Activated effector memory CD4-positive, alpha-beta T cell treated with anti-CD3 and anti-CD28 coated beads, Interleukin-2, amount 50 U/mL, for 16 hours (primary cell): ENCODE measurements at places on chromosomes 7 and 10.
A peak's percentile ranks its signal among the peaks of the same experiment; 100 is the strongest.

- no peak for DNase-seq
These were observed 194.4 kb upstream of the C7orf33 start for GRCh38 chr7:148395990-148396716.

DNA sequence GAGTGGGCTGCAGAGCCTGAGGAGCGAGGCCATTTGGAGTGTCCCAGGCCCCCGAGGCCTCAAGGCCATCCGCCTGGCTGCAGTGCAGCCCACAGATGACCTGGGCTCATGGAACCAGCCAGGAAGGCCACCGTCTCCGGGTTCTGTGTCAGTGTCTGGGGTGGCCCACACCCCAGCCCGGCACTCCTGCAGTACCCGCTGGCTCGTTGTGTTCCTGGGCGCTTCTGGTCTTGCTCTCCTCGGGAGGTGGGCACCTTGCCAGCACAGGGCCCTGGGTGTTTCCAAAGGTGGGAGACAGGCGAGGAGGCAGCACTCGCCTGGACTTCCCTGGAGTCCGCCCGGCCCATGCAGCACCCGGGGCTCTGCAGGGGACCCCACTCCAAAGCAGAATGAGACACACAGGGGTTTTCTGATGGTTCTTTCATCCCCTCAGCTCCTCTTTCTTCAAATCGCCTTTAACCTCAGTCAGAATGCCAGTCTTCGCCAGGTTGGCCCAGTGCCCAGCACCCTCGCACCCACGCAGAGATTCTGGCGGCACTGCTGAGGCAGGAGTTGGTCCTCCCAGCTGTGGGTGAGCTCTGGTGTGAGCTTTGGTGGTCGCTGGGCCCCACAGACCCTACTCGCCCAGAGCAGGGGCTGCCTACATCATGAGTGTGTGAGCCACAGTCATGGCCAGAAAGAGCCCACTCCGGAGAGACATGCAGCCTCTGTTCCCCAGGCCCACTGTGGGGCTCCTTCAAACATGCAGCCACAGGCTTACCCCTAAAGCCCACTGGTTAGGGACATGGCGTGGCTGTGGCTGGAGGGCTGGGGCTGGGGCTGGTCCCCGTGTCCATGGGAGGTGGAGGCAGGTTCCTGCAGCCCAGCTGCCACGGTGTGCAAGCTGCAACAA lies 155.7 kb downstream of the EBF3 start:
- no peak for DNase-seq

DNA sequence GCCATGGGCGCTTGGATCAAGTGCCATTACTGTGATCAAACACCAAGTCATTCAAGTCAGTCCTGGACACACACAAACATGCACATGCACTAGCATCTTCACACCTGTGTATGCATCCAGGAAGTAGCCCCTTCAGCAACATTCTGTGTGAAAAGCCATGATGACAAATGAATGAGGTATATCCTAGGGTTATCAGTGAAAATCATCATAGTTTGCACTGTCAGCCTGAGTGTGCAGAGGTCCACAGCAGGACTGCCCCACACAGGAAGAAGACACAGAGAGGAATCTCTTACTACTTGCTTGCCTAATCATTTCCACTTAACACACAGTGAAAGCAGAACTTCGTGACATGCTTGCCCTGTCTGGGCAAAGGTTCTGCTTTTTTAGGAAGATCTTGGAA lies 184.0 kb upstream of the ADO start:
- DNase-seq = no peak

DNA sequence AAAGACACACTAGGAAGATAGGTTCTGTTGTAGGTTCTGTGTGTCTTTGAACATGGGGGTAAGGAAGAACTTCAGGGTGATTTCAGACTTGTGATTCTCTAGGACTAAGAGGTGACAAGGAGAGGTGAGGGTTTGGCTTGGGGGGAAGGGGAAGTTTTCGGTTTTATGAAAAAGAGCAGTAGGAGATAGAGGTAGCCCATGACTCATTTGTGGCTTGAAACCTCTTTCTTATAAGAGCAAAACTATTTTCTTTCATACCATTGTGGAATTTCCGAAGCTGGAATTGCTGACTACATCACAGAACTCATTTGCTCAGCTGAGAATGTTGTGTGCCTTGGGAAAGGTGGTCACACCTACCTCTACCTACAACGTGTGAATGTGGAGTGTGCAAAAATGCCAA lies 39.6 kb upstream of the IKZF1 start:
- no peak for DNase-seq

GRCh38 chr7:104208421-104208780 lies 588 bp upstream of the ORC5 start:
- no peak for DNase-seq

DNA sequence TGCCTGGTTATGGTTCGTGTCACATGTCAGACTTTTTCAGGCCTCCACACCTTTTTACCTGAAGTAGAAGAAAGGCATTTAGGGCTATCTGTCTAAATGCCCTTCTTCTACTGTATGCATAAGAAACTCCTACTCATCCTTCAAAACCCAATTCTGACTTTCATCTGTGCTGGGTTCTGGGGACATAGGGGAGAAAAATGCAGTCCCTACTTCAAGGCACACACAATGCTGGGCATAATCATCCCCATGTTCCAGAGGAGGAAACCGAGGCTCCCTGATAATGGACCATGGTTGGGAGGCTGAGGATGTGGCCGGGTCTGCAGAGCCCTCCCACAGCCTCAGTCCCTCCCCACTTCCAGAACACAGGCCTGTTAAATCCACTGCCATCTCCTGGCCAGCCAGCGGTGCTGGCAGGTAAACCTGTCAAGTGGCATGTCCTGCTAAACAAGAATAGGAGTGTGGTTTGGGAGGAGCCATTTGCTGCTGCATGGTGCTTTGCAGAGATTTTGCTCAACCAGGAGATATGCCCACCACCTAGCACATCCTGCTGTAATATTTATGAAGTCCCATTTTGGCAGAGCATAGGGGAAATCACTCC lies 32.0 kb downstream of the GRID1 start:
- DNase-seq = no peak

DNA sequence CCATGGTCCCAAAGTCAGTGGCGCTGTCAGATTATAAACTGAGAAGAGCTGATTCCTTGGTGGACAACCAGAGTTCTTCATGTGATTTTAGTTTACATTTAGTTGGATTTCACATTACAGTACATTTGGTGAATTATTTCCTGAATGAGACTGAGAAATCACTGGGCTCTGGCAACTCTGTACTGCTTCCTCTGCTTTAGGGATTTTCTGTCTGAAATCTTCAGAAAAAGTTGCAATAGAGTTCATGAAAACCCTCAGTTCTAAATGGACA lies 242.6 kb downstream of the BICC1 start:
- DNase-seq = no peak

GRCh38 chr7:43105521-43106120 lies 6.8 kb upstream of the HECW1 start:
- DNase-seq = no peak

DNA sequence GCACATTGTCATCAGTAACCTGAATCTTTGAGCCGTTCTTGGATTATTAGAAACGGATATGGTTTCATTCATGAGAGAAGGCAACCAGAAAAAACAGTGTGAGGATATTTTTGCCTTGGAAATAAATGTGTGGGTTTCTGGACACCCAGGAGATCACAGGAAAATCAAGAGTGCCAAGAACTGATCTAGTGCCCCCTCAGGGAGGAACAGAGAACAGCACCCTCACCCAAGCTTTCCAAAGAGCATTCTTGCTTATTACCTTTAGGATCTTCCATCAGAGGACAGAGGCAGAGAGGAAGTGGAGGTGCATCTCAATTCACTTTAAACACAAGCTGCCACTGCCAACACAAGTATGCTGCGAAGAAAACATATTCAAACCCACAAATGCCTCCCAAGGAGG lies 851.5 kb upstream of the COBL start:
- no peak for DNase-seq

- DNase-seq = no peak
These were observed at the start of gene KIAA1217 for GRCh38 chr10:24208661-24209431. TSS of gene KIAA1217 (plus strand) at chr10:24209138. CDS start at chr10:24209194, 56 bp downstream.

DNA sequence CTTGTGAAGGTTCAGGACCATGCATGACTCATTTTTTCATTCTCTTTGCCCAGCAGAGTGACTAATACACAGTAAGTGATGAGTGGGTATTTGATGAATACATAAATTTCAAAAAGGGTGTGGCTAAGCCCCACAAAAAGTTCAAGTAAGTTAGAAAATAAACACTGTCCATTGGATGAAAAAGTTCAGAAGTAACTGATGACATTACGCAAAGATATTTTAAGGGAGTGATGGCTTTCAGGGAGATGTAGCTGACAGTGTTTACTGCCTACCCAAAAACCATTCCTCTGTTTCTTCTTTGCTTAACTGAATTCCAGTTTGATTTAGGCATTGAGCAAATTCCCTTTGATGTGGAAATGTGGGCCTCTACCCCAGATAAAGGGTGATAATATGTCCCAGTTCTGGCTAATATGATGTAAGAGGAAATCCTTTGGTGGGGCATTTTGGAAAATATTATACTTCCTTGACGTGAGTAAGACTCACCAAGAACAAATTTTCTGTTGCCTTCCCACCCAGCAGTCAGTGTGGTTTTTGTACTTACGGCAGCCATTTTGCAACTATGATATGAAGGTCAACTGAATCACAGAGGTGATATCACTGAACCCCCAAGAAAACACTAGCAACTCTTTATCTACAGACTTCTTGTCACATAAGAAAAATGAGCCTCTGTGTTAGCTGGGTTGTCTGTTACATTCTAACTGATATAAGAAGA lies 29.0 kb upstream of the EBLN1 start:
- DNase-seq = peak; percentile 74

GRCh38 chr10:69769395-69769992 lies 32.2 kb upstream of the COL13A1 start:
- DNase-seq = no peak

GRCh38 chr7:41763626-41764025 lies 60.7 kb upstream of the INHBA start:
- no peak for DNase-seq

GRCh38 chr7:19772306-19772705 lies 1.1 kb downstream of the TMEM196 start:
- no peak for DNase-seq

DNA sequence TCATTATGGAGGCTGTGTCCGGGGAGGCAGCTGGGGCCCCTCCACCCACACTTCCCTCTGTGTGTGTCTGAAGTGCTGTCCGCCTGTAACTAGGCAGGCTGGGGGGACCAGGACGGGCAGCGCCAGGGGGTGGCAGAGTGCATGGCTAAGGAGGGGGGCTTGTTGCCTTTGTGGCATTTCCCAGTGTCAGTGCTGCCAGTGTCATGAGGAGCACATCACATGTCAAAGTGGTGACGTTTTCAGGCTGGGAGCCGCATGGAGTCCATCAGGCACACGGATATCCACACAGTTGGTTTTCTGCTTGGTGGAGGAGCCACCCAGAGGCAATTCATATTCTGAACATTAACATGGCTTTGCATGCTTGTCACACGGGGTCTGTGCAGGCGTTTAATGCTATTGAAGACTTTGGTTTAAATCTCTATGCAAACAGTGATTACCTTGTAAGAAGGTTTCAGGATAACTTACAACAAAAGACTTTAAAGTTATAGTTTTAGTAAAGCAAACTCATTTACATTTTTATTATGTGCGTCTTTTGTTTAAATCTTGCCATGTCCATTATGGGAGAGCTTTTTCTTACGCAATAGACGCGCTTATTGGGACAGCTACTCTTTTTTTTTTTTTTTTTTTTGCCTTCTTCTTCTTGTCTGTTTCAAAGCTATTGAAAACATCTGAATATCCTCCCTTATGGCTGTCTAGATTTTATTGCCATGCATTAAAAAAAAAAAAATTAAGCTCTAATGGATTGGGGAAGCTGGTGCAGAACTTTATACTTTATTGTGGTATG lies 52.9 kb downstream of the C10orf67 start:
- no peak for DNase-seq

- no peak for DNase-seq
These were observed 252.6 kb upstream of the IGFBP3 start for GRCh38 chr7:46173476-46174195.

GRCh38 chr10:95384011-95384704 lies 93.4 kb upstream of the PDLIM1 start:
- no peak for DNase-seq

GRCh38 chr10:64011912-64012714 lies 490.9 kb downstream of the REEP3 start:
- DNase-seq = no peak

DNA sequence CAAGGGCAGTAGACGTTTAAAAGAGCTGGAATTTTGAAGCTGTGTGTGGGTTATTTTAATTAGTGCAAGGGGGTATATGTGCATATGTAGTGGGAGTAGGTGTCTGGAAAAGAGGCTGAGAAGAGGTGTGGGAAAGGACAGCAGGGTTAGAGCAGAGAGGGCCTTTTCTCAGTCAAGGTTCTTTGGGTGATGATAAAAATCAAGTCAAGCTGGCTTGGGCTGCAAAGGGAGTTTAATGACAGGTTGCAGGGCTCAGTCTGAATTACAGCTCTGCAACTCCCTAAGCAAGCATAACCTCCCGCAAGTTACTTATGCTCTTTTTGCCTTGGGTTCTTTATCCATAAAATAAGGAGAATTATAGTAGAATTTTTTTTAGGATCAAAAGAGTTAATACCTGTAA lies 83.5 kb downstream of the RELN start:
- DNase-seq = no peak

DNA sequence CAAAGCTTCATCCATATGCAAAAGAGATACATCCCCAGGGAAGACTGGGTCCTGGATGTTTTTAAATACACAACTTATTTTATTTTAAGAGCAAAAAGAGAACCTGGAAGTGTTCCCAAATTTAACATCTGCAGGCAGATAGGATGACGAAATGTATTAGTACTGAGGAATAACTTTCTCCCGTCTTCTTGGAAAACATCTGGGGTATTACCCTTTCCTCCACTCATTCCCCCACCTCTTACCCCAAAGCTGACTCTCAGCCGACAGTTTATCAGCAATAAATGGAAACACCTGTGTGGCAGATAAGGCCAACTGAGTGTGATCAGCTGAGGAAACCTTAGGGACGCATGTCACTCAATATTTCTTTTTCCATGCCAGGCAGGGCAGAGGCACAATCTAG lies 435.6 kb upstream of the NPVF start:
- DNase-seq = no peak

DNA sequence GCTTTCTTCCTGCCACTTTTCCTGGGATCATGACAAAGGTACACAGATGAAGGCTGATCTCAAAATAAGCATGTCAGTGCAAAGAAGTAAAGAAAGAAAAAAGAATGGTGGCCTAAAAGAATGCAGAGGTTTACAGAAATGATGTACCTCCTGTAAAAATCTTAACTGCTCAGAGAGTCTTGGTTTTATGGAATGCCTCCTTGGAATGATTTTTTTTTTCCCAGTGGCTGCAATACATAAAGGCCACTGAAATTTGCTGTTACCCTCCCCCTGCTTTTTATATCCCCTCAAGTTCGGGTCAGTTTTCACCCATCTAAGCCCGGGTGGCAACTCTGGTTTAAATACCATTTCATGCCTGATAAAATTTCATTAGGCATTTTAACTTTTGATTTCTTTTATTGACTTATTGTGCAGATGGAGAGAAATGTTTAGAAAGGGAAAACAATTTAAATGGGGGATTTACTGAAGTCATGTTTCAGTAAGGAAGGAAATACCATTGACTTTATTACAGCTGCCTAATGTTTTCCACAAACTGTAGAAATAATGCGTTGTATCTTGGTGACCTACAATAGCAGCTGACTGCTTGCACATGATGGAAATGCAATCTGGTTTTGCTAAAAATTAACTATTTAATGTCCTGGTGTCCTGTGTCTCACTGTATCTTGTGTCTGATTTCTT lies 102.5 kb downstream of the SAMD9 start:
- DNase-seq = no peak

- peak; percentile 62 for DNase-seq
These were observed at the start of gene NPY for GRCh38 chr7:24283897-24284698. TSS of gene NPY (plus strand) at chr7:24284190. CDS start at chr7:24285241, 1,051 bp downstream.

- DNase-seq = no peak
These were observed 553 bp downstream of the DNAJC30 start for GRCh38 chr7:73682745-73683055.
